ENCODE measurements at places on chromosomes 7 and 10. TPM values are rescaled to one million over a fixed set of nuclear protein-coding genes. Genes with fewer than 3 reads are reported as not detected.

The GRM3 gene
- total RNA-seq, result not detected

The AZGP1 gene
- 0.49 TPM for total RNA-seq

- no peaks in the 10 kb centered on the region for H3K27me3 ChIP-seq
- H3K27ac ChIP-seq, result peak overlapping the region; percentile 73
- H3K4me1 ChIP-seq, result peaks cover 76% of the 10 kb centered on the region
- DNase-seq, result peak; percentile 78
- no peak overlapping the region for H3K4me3 ChIP-seq
- H3K36me3 ChIP-seq, result no peaks in the 10 kb centered on the region
Observed at GRCh38 chr10:95467162-95467599, 94.0 kb downstream of the SORBS1 start.

DNA sequence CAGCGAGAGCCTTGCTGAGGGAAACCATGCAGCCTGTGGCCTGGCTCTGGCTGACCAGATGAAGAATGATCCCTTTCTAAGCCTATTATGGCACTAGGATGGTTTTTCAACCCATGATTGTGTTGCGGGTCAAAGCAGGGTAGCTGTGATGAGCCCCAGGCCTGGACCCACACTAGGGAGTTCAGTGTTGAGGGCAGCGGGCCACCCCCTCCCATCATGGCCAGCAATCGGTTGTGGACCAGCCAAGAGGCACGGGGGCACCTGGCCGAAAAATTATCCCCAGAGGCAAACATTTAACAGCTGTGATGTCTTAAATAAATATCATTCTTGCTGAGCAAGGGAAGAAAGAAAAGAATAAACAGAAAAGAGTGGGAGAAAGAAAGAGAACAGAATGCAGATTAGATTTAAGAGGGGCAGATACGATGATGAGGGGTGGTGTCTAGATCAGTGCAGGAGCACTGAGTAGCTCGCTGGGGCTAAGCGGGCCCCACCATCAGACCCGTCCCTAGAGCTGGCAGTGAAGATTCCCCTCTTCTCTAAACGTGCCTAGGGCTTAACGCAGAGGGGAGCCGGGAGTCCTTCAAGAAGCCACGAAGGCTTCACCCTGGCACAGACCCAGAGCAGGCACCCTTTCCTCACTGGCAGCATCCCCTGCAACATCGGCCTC lies 82.7 kb downstream of the SLC37A3 start:
- peaks cover 8% of the 10 kb centered on the region for H3K4me1 ChIP-seq
- H3K36me3 ChIP-seq, result no peaks in the 10 kb centered on the region
- DNase-seq, result no peak
- H3K27ac ChIP-seq, result no peak overlapping the region
- H3K27me3 ChIP-seq, result no peaks in the 10 kb centered on the region

DNA sequence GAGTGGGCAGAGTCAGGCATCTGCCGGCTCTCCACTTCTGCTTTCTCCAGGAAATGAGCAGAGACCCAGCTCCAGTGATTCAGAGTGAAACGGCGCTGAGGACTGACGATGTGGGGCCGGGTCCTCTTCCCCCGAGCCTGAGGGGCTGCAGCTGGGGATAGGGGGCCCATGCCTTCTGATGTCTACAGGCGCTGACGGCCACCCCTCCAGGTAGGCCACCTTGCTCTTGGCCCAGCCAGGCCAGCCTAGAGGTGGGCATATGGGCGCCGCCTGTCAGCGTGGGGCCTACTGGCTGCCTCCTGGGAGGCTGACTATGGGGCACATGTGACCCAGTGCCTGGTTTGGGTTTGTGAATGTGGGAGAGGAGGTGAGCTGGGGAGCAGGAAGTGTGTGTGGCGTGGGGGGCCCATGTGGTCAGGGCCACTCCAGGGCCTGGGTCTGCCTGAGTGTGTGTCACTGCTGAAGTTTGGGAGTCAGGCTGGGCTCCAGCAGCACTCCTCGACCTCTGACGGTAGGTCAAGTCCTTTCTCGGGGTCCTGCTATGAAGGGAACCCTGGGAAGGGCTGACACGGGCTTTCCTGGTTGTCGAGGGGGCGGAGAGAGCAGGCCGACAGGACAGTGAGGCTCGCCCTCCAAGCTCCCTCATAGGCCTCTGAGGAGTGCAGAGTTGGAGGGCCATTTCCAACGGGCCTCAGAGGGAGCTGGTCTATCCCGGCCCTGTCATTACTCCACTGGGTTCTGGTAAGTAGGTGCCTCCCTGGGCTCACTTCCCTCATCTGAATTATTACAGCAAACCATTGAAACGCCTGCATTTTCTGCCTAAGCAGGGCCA lies at the start of gene WDFY4:
Gene WDFY4 (plus strand): TSS at position 82 of the 832 bp plus-strand sequence. CDS start 24,860 bp downstream, outside the sequence.
- peak within 1 kb of the TSS; percentile 30 for H3K4me3 ChIP-seq
- H3K4me1 ChIP-seq, result no peaks in the 10 kb centered on the region
- no peak within 1 kb of the TSS for H3K27ac ChIP-seq
- DNase-seq, result no peak
- H3K36me3 ChIP-seq, result no peaks in the 10 kb centered on the region

DNA sequence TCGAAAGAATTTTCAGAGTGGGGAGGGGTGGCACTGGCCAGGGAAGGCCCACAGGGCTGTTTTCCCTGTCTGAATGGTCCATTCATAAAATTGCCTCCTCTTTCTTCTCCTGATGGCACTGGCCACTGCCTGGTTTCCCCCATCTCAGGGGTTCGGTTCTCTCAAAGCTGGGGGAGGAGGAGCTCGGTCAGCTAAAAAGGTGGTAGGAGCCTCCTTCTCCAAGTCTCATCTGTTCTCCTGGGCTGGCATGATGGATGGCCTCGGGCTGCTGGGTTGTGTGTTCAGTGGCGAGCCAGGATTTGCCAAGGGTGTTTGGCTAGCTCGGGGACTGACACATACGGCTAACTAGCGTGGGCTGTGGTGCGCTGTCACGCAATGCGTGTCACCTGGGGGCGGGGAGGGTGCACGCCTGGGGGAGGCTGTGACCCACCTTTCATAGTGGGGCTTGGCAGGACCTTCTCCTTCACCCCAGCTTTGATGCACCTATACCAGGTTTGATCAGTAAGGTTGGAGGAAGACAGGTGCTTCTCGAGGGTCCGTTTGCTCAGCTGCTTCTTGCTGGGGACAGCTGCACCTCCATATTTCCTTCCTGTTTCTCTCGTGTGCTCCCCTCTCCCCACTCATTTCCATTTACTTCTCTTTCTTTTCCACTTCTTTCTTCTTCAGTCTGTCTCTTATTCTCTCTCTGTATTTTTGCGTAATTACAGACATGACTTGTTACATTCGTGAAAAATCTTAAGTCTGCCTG lies 36.3 kb downstream of the RBM20 start:
- H3K27me3 ChIP-seq, result no peaks in the 10 kb centered on the region
- peaks cover 40% of the 10 kb centered on the region for H3K4me1 ChIP-seq
- peak overlapping the region; percentile 89 for H3K27ac ChIP-seq
- no peaks in the 10 kb centered on the region for H3K36me3 ChIP-seq
- H3K4me3 ChIP-seq, result peak overlapping the region; percentile 50
- DNase-seq, result peak; percentile 62

The ZSCAN25 gene
- total RNA-seq, result 10.5 TPM

GRCh38 chr7:81469869-81470723 lies 299.8 kb downstream of the HGF start:
- H3K4me1 ChIP-seq, result no peaks in the 10 kb centered on the region
- no peaks in the 10 kb centered on the region for H3K36me3 ChIP-seq
- H3K27ac ChIP-seq, result no peak overlapping the region
- no peaks in the 10 kb centered on the region for H3K27me3 ChIP-seq

The TAF6 gene
- total RNA-seq, result 29.9 TPM

- no peaks in the 10 kb centered on the region for H3K4me1 ChIP-seq
- no peak overlapping the region for H3K27ac ChIP-seq
- no peak overlapping the region for H3K4me3 ChIP-seq
- no peak for DNase-seq
Observed at GRCh38 chr10:56469482-56469881, 108.4 kb upstream of the ZWINT start.

DNA sequence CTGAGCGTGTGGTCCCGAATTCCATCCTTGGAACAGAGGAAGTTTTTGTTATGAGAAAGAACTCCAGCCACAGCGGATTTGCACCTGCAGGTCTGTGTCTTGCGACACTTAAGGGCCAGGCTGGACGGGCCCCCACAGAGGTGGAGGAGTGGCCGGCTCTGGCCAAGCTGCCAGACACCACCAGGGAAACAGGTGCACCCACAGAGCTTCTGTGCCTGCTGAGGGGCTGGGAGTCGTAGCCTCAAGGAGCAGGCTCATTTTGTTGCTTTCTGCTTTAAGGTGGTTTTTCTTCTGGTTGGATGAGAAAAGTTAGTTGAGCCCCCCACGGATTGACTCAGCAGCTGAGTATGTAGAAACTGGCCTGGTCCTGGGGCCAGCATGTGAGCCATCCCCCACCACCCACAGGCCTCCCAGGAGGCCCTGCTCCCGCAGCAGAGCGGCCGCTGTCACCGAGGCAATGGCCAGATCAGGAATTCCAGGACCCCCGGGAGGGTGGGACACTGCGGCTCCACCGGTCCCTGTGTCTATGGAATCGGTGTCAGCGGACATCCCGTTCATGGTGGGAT lies 41.9 kb downstream of the NKX6-2 start:
- H3K36me3 ChIP-seq, result no peaks in the 10 kb centered on the region
- no peaks in the 10 kb centered on the region for H3K4me1 ChIP-seq
- H3K27me3 ChIP-seq, result no peaks in the 10 kb centered on the region
- no peak for DNase-seq
- H3K4me3 ChIP-seq, result no peak overlapping the region

DNA sequence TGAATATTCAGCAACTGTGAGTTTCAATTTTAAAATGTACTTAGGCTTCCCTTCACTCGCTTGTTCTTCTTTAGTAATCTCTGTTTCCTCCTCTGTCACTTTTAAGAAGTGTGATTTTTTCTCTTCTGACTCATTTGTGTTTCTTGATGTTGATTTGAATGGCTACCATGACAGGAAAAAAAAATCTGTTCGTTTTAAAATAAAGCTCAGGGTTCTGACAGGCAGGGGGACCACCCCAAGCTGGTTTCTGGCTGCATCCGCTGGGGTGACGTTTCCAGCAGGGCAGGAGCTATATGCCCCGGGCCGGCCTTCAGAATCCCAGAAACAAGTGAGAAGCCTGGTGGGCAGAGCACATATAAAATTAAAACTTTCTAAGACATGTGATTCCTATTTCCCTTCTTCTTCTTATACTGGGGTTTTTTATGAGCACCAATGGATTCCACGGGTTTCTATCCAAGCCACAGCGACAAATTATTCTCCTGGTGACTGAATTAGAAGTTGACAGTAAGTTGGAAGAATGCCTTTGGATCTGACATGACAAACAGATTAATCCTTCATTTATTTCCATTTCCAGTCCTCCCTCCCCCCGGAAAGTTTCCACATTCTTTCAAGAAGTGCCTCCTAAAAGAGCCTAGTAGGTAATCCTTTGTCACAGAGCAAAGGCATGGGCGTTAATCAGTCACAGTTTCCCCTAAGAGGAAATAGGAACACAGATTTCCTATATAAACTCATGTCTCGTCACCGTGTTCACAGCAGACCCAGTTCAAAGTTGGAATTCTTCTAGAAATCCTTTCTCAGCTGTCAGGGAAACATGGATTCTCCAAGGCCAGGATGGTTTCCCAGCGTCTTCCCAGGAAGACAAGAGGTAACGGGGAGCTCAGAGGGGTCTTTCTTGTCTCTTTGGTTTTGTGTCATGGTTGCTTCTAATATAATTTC lies 79.9 kb downstream of the PTPRE start:
- H3K27me3 ChIP-seq, result peaks cover 3% of the 10 kb centered on the region
- no peak overlapping the region for H3K4me3 ChIP-seq
- peaks cover 7% of the 10 kb centered on the region for H3K4me1 ChIP-seq
- no peak overlapping the region for H3K27ac ChIP-seq

The CLDN4 gene
- not detected for total RNA-seq

DNA sequence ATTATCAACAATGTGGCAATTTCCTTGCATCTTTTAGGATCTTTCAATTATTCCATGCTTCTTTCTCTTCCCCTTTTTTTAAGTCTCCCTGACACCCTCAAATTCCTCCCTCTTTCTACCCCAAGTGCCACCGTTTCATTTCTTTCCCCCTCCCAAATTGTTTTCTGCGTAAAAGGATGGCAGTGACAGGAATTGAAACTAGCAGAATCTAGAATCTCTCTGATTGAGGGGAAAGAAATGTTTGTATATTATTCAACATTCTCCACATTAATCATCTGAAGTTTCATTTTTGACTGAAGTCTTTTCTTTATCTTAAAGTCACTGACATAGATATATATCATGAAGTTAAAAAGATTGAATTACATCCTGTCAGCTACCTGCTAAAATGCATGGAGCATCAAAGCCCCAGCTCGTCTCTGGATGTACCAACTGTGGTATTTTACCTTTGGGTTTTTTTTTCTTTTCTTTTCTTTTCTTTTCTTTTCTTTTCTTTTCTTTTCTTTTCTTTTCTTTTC lies 633.5 kb downstream of the SORCS3 start:
- H3K36me3 ChIP-seq, result no peaks in the 10 kb centered on the region
- no peak overlapping the region for H3K4me3 ChIP-seq
- H3K27me3 ChIP-seq, result no peaks in the 10 kb centered on the region
- no peaks in the 10 kb centered on the region for H3K4me1 ChIP-seq

The SPDYE9 gene
- total RNA-seq, result not detected

DNA sequence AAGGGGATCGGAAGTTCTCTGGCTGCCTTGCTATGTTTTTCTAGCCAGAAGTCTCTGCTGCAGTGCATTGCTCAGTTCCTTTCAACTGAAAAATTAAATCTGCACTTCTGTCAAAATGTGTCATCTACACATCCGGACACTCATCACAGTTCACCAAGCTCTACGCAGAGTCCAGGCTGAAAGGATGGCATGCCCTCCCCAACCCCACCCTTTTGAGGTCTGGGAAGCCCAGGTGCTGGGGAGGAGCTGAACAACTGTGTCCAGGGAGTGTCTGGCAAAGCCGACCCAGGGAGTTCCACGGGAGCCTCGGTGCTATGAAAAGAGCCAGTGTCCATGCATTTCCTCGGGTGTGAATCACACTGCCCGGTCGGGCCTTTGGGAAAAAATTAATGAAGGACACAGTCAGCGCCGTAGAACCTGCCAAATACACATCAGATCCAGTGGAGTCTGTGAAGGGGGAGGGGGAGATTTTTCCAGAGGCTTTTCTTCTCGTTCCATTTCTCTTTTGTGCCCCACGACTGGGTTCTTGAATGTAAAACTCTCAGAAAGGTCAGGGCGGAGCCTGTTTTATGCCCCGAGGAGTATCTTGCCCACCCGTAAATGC lies 757 bp upstream of the PALS2 start:
- H3K27ac ChIP-seq, result peak overlapping the region; percentile 97
- DNase-seq, result peak; percentile 68
- H3K27me3 ChIP-seq, result no peaks in the 10 kb centered on the region
- no peaks in the 10 kb centered on the region for H3K36me3 ChIP-seq
- H3K4me3 ChIP-seq, result peak overlapping the region; percentile 89

DNA sequence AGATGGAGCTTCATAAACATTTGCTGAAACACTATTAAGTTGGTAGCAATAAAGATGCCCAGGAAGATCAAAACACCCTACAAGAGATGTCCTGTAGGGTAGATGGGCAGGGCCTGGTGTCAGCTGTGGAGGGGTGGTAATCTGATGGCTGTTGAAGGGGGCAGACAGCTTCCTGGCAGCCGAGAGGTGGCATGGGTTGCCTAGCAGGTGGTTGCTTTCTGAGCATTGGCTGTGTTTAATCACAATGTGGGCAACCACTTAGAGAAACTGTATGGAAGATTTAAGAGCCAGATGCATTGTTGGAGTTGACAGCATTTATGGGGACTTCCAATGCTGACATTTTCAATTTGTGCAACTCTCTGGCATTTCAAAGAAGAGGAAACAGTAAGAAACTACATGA lies 79.9 kb upstream of the SLC26A5 start:
- H3K27ac ChIP-seq, result no peak overlapping the region
- H3K36me3 ChIP-seq, result no peaks in the 10 kb centered on the region
- H3K4me3 ChIP-seq, result no peak overlapping the region
- no peaks in the 10 kb centered on the region for H3K27me3 ChIP-seq
- DNase-seq, result no peak
- no peaks in the 10 kb centered on the region for H3K4me1 ChIP-seq

The SPDYE2 gene
- not detected for total RNA-seq

The MRC1 gene
- 12.5 TPM for total RNA-seq

GRCh38 chr7:23043441-23043840 lies 29.5 kb upstream of the HYCC1 start:
- no peak for DNase-seq
- H3K4me3 ChIP-seq, result no peak overlapping the region
- H3K27me3 ChIP-seq, result no peaks in the 10 kb centered on the region
- H3K36me3 ChIP-seq, result no peaks in the 10 kb centered on the region
- no peak overlapping the region for H3K27ac ChIP-seq

Data from psoas muscle (tissue), 8 donors.